Uterine smooth muscle cell (primary cell): ENCODE measurements at places on chromosomes 1 and 21. TPM values are rescaled to one million over a fixed set of nuclear protein-coding genes. Genes with fewer than 3 reads are reported as not detected.

SELP gene
- total RNA-seq = not detected in 2 replicates

PUM1 gene
- total RNA-seq = 50.9 and 67.5 TPM in 2 replicates

FMN2 gene
- 6.0 and 12.8 TPM in 2 replicates for total RNA-seq

UBE2U gene
- total RNA-seq = not detected in 2 replicates

CC2D1B gene
- 38.1 and 39.9 TPM in 2 replicates for total RNA-seq

SPRR3 gene
- total RNA-seq = not detected in 2 replicates

KLF17 gene
- under 0.01 TPM in 2 replicates for total RNA-seq

TRIM45 gene
- 5.4 and 6.3 TPM in 2 replicates for total RNA-seq

B3GALT5 gene
- total RNA-seq = 0.33 and 1.1 TPM in 2 replicates
